HT1080 (cell line): ENCODE measurements at places on chromosomes 5 and 9.
A peak's percentile ranks its signal among the peaks of the same experiment; 100 is the strongest.

DNA sequence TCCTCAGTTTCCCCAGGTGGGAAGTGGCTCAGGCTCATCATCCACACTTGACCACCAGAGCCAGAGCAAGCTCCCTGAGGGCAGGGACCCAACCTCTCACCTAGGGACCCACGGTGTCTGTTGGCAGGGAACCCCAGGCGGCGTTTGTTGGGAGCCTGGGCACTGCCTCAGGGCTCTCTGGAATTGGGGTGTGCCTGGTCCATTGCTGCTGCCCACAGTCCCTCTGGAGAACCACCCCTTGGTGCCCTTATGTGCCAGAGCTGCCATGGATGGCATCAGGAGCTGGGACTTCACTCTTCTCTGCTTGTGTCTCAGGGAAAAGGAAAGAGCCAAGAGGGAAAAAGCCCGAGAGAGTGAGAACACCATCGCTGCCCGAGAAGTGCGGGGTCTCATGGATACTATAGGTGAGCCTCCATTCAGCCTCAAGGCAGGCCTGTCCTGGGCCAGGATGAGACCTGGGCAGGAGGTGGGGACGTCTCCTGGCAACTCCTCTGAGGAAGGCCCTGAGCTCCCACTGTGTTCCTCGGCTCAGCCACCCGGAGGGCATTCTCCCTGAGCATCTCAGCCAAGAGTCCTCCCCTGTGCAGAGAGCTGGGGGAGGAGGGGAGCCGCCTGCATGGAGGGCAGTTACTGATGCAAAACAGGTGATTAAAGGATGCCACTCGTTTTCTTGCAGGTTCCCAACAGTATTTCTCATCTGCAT lies 4.5 kb downstream of the CCDC180 start:
- DNase-seq, result no peak

GRCh38 chr9:123406016-123406415 lies 50.0 kb downstream of the CRB2 start:
- no peak for DNase-seq

GRCh38 chr5:111676926-111677415 lies 80.0 kb downstream of the NREP start:
- no peak for DNase-seq

- DNase-seq, result no peak
Observed at GRCh38 chr5:68644971-68645370, 429.4 kb downstream of the PIK3R1 start.

- no peak for DNase-seq
Observed at GRCh38 chr9:106621313-106622163, 241.4 kb upstream of the ZNF462 start.

- DNase-seq, result peak; percentile 23
Observed at GRCh38 chr5:98292496-98292895, 481.0 kb upstream of the RGMB start.
